Stimulated activated CD8-positive, alpha-beta memory T cell treated with anti-CD3 and anti-CD28 coated beads, Interleukin-4, amount 100 ng/mL, for 1 hour (primary cell): ENCODE measurements at places on chromosomes 12 and 14.

DNA sequence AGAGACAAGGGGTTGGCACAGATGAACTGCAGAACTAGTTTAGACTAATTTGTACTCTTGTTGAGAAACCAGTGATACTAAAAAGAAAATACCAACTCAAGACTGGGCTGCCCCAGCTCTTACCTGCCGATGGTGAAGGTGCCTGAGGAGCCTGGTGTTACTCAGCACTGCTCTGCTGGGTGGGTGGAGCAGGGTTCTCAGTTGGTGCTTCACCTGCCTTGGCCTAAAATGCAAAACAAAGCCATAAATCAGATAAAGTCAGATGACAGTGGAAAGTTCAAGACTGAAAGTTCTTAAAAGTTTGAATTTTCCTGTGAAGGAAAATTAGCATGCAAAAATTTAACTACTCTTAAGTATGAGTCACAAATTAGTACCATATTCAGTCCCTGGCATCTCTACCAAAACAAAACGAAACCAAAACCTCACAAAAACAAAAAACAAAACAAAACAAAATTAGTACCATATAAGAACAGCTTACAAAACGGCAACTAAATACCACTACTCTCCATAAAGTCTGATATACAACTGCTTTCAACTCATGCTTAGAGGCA, 21.9 kb downstream of the YBX3 start:
- no peak for DNase-seq

- DNase-seq = no peak
Measured at GRCh38 chr12:54286042-54287030, 5.8 kb downstream of the HNRNPA1 start.

DNA sequence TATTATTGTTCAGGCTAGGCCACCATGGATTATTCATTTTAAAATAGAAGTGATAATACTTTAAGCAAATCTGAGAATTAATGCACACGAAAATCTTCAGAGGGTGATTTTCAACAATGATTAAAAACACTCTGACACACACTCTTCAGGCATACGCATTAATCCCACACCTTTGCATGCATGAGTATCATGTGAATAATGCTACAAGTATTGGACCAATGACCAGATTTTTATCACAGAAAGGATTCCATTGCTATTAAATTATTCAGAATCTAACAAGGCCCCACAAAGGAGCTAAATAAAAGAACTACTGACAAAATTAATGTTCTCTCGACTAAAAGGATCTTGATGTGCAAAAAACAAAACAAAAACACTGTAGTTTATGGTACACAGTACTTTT, 11.1 kb downstream of the EPS8 start:
- DNase-seq = no peak

GRCh38 chr12:55906056-55906455, 21.6 kb downstream of the PYM1 start:
- DNase-seq = no peak
